HS-5 (cell line): ENCODE measurements at places on chromosomes 5 and 9.
A peak's percentile ranks its signal among the peaks of the same experiment; 100 is the strongest.

- no peak for DNase-seq
Measured at GRCh38 chr9:119453980-119454379, 84.7 kb upstream of the BRINP1 start.

DNA sequence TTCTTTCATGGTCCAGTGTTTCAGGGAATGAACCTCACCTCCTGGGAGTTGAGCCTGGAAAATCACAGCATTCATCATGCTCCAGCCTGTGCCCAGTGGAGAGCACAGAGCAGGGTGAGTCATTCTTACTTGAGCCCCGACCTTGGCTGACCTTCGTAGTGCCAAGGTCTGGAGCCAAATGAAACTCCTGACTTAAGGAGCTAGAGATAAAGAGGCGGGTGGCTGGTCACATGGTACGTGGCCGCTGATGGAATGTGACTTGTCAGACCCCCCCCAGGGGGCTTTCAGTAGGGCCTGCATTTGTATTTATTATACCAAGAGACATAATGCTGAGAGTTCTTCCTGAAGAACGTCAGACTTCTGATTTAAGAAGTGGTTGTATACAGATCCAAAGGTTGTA lies 15.0 kb upstream of the PIP5K1B start:
- DNase-seq: no peak

DNA sequence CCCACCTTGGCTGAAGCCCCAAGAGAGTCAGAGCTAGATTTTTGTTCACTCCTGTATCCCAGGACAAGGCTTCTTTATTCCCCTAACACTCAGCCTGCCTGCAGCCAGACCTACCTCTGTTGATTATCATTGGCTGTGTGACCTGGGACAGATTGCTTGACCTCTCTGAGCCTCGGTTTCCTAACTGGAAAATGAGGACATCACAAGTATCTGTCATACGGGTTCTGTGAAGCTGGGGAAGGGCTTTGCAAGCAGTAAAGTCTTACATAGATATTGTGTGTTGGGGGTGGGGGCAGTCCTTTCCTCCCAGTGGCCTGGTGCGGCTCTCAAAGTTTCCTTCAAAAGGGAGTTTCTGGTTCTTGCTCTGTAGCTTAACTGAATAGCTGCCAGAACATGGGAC lies 2.5 kb upstream of the NEK6 start:
- no peak for DNase-seq

GRCh38 chr5:141732417-141732816 lies 50.4 kb upstream of the ARAP3 start:
- DNase-seq: no peak

- DNase-seq: peak; percentile 2
Measured at GRCh38 chr5:136295914-136296313, 69.4 kb downstream of the TRPC7 start.

GRCh38 chr5:124922255-124922975 lies 176.0 kb upstream of the ZNF608 start:
- DNase-seq: no peak

- DNase-seq: no peak
Measured at GRCh38 chr5:32355686-32356085, 42.9 kb upstream of the MTMR12 start.

DNA sequence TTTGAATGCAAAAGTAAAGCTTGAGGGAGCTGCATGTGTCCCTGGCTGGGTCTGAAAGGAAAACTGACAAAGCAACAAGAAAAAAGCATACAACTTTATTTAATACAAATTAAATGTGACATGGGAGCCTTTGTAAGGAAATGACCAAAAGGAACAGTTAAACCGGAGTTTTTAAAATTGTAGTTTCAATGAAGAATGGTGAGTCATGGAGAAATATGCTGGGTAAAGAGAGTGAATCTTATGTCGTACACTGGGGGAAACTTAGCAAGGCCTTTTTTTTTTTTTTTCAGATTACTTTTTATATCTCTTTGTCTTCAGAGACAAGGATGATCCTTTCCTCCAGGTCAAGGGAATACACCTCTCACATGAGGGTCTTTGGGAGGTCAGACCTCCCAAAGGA lies 50.1 kb upstream of the FBXL17 start:
- DNase-seq: peak; percentile 36

GRCh38 chr5:14167211-14167845 lies 24.2 kb downstream of the TRIO start:
- no peak for DNase-seq

DNA sequence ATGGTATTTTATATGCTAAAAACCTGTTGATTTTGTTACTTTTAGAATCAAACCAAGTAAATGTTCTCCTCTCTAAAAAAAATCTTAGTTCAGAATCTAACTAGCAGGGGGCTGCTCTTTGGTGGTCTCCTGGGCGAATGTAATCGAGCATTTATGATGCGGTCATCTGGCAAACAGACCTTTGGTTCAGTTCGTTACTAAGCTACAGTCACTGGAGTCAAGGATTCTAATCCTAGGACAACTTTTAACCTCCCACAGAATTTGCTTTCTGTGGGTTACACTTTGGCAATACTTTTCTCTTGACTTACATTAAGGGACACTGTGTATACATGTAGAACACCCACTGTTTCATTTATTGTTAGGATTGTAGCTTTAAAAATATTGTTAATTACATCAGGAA lies 26.3 kb upstream of the FREM1 start:
- DNase-seq: no peak

- DNase-seq: no peak
Measured at GRCh38 chr9:87157366-87158031, 210.2 kb upstream of the GAS1 start.
